Stimulated activated CD4-positive, alpha-beta T cell treated with anti-CD3 and anti-CD28 coated beads, Interleukin-12 subunit alpha, Interleukin-12 subunit beta, amount 100 ng/mL, for 48 hours (primary cell): ENCODE measurements at places on chromosomes 7 and 10.

DNA sequence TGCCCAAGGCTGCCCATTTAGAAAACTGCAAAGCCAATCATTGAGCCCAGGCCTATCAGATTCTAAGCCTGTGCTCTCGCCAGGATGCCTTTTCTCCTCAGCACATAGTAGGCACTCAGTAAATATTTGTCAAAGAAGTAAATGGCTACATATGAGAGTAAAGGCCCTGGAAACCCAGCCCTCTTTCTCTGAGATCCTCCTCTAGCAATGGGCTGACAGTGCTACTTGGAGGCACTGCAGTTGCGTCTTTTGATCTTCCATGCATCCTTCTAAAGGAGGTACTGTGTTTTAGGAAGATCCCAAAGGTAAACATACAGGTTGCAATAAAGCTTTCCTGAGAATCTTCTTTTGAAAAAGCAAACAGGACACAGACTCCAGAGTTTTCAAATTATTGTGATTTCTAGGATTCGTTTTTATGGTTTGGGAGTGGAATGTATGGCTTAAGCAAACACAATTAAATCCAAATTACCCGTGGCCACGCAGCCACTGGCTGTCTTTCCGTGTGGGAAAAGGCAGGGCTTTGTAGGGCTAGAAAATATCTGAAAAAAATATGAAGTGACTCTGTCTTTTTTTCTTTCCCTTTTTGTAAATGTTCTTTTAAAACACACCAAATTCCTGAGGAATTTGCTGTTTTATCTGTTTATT, 151.3 kb upstream of the BMPER start:
- no peak for DNase-seq

- DNase-seq, result no peak
Observed at GRCh38 chr7:158327571-158328180, 259.9 kb downstream of the PTPRN2 start.

DNA sequence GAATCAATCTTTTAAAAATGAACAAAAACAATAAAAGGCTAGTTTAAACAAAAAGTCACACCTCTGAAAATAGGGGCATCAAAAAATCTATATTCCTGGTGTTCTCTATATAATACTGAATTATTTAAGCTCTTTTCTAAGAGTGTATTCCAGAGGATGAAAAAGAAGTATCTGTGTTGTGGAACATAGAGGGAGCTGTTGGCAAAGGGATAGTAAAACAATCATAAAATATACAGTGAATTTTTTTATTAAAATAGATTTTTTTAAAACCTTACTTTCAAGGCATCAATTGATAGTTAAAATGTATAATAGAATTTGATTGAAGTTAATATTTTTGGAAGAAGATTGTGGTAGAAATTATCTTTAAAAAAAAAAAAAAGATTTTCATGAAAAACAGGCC, 1409.1 kb upstream of the CELF2 start:
- no peak for DNase-seq

- DNase-seq, result no peak
Observed at GRCh38 chr7:112951070-112951469, 135.6 kb downstream of the GPR85 start.

DNA sequence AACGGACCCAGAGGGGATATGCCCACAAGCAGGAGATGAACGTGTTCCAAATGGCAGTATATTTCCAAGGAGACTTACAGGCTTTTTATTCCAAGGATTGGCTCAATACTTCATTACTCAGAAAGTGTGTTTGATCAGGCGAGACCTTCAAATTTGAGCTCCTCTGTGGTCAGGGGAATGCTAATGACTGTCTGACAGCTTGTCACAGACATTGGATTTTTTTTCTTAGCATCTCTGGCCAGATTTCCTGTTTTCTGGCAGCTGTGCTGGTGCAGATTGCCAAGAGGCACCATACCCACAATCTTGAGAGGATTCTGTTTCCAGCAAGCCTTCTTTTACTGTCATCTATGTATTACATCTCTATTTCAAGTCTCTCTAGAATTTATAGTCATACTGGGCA, 93.8 kb downstream of the C1GALT1 start:
- no peak for DNase-seq

DNA sequence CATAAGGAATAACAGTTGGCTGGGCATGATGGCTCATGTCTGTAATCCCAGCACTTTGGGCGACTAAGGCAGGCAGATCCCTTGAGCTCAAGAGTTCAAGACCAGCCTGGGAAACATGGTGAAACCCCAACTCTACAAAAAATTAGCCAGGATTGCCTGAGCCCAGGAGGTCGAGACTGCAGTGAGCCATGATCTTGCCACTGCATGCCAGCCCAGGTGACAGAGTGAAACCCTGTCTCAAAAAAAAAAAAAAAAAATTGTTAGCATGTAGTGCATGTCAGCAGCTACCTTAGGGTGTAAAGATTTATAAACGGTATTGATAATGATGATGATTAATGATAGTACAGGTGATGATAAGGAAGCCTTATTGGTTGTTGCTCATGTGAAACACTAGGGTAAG, 331.2 kb upstream of the FZD1 start:
- DNase-seq, result no peak
